ENCODE measurements at places on chromosomes 2 and 18. TPM values are rescaled to one million over a fixed set of nuclear protein-coding genes. Genes with fewer than 3 reads are reported as not detected.
A peak's percentile ranks its signal among the peaks of the same experiment; 100 is the strongest.

- DNase-seq: peak; percentile 60
Measured at GRCh38 chr2:152611458-152612231, 105.6 kb downstream of the PRPF40A start.

- DNase-seq: no peak
Measured at GRCh38 chr2:240254337-240255164, 114.1 kb upstream of the OTOS start.

- no peak for DNase-seq
Measured at GRCh38 chr18:79458917-79459803, 63.4 kb downstream of the NFATC1 start.

- DNase-seq: peak; percentile 72
Measured at GRCh38 chr2:178331474-178332432, 119.2 kb downstream of the PRKRA start.

DNA sequence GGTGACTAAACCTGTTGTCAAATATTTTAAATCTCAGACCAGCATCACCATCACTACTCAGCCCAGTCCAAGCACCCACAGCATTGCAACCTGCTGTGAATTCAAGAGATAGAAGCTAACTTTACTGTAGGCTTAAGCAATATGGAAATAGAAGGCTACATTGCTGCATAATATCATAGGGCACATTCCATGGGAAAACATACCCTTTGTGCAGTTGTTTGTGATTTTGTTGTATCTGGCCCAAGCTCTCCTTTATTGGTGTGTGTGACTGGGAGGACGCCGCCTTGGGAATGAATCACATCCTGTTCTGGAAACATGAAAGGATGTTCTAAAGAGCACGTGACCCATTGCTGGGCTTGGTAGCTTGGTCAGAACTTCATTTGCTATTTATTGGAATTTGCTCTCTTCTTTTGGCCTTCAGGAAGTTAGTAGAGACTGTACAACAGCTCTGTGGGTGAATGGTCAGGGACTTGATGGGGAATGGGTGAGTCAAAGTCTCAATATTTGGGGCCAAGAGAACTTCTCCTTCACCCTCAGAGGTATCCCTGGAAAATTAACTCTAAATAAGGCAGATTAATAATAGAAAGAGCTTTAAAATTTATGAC lies 106.8 kb upstream of the SERPINE2 start:
- DNase-seq: no peak

The SLC5A7 gene
- total RNA-seq: 0.51 TPM

The G6PC2 gene
- not detected for total RNA-seq

- no peak for DNase-seq
Measured at GRCh38 chr18:33580546-33580945, 2.5 kb downstream of the ASXL3 start.

DNA sequence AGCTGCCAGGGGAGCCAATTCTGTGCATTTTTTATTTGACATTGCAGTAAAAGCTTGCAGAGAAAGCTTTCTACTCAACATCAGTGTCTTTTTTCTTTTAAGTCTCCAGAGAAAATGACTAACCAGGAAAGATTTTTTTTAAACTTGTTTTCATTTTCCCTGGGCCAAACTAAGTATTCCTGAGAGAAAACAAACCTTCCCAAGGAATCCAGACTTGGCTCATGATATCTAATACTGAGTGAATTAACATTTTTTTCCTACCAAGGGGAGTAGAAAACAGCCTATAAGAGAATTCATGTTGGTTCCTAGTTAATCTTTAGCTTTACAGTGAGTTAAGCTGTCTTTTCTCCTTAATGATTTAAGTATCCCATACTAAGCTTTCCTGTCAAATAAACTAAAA lies 46.7 kb downstream of the DAPL1 start:
- DNase-seq: peak; percentile 54

The LOXL3 gene
- 11.2 TPM for total RNA-seq

- DNase-seq: no peak
Measured at GRCh38 chr2:88136817-88137216, 9.0 kb upstream of the FABP1 start.

GRCh38 chr2:26238311-26238958 lies 6.0 kb downstream of the HADHA start:
- DNase-seq: no peak

The ALLC gene
- total RNA-seq: not detected

The CTIF gene
- 23.4 TPM for total RNA-seq

The RAPGEF4 gene
- 11.3 TPM for total RNA-seq

The CRYGD gene
- total RNA-seq: not detected

The HPCAL1 gene
- 37.4 TPM for total RNA-seq

- peak; percentile 65 for DNase-seq
Measured at GRCh38 chr2:241561832-241562231, 3.3 kb downstream of the BOK start.

GRCh38 chr18:8808001-8808400 lies 102.6 kb downstream of the MTCL1 start:
- DNase-seq: no peak

The RNASEH1 gene
- total RNA-seq: 22.2 TPM

The GTF2A1L gene
- 5.0 TPM for total RNA-seq

- peak; percentile 86 for DNase-seq
Measured at GRCh38 chr18:79507546-79508480, 112.1 kb downstream of the NFATC1 start.
